Fibroblast of skin of right biceps (primary cell): ENCODE measurements at places on chromosomes 12 and 14.

- no peak for DNase-seq
These were observed 98.6 kb downstream of the NT5DC3 start for GRCh38 chr12:103742349-103742932.

- DNase-seq = no peak
These were observed 74.8 kb upstream of the MGAT4C start for GRCh38 chr12:86331012-86331411.

DNA sequence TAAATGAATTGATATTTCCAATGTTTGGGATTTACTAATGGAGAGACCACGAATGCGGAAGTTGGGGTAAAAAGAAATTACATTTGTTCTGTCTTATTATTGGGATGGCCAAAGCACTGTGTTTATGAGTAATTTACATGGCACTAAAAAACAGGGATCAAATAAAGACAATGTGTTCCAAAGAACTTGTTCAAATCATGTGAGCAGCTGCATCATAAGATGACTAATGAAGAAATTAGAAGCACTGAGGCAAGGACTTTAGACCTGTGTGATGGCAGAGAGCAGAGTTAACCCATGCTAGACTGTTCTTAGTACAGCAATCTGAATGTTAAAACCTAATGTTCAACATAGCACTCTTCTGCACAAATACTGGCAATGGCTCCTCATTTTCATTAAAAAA lies 34.3 kb upstream of the DCN start:
- no peak for DNase-seq

DNA sequence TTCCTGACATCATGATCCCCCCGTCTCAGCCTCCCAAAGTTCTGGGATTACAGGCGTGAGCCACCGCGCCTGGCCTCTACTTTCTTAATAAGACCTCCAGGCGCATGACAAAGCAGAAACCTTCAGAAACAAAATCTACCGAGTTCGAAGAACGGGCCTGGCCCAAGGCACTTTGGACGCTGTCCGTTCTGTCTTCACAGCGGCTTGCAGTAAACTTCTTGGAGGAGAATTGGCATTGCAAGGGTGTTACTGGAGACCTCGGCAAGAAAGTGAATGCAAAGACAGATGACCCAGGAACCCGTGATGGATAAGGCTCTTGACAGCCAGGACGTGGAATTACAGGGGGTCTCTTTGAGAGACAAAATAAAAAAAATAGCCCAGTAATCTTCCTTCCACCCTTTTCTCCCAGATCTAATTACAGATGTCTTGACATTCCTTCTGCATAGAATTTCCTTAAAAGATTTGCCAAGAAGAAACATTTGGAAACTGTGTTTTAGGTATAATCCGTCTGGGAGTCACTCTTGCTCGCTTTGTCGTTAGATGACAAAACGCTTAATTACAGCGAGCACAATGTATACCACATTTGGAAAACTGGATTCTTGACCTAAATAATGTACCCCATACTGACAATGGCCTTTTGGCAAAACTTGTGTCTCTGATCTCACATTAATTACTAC lies 83.2 kb upstream of the TBX3 start:
- no peak for DNase-seq

GRCh38 chr14:71588576-71589215 lies 343.5 kb upstream of the RGS6 start:
- no peak for DNase-seq

DNA sequence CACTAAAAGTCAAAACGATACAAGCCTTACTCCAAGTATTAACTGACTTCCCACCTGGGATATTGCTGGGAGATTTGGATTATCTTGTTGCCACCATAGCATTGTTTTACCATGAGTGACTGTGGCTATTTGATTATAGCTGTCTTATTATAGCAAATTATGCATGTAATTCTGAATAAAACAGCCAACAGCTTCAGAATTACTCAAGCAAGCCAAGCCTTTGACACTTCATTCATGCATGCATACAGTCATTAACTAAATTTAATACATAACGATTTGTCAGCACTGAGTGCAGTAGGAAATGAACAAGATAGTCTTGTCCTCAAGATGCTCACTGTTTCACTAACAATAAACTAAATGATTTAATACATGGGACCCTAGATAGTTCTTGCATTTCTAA lies 133.0 kb upstream of the FRMD6 start:
- DNase-seq = no peak

DNA sequence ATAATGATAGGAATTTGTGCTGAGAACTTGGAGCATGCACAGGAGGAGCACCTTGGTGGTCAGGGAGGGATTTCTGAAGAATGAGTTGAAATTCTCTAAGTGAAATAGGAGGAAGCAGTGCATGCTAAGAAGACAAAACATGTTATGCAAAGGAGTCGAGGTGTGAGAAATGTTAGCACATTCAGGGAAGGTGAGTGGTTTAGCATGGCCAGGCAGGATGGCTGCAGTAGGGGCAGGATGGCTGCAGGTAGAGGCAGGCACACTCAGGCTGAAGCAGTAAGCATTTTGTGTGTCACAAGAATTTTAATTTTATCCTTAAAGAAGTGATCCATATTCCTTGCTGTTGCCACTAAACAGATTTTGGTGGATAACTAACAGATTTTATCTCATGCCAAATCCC lies 46.3 kb downstream of the CATSPERB start:
- DNase-seq = no peak

- no peak for DNase-seq
These were observed 156.4 kb downstream of the ATP23 start for GRCh38 chr12:58097741-58098140.

DNA sequence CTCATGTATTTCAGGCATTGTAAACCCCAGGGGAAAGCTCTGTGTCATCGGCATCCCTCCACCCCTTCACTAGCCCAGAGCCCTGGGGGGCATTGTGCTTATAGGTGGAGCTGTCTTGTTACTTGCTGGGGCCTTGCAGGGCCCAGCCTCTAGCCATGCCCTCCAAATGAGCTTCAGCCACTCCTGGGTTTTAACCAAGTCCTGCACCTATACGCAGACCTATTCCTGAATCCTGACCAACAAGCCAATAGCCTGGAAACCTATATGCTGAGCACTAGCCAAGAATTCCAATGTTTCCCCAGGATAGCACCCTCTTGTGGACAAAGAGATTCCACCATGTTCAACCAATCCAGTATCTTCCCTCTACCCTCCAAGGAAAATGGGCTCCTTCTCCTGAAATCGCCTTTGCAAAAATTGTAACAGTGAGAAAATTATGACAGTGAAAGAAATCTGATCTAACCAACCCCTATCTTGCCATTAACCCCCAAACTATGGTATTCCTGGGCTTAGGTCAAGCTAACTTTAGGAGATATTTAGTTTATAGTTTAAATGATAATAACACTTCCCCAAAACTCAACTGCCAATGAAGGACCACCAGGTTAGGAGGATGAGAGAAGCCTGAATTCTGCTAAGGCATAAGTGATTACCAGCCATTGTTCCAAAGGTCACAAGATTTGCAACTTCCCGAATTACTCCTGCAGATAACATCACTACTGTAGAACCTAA lies 55.5 kb downstream of the TTC7B start:
- DNase-seq = peak; percentile 35

GRCh38 chr14:28785096-28785952 lies 18.7 kb downstream of the FOXG1 start:
- DNase-seq = peak; percentile 32

DNA sequence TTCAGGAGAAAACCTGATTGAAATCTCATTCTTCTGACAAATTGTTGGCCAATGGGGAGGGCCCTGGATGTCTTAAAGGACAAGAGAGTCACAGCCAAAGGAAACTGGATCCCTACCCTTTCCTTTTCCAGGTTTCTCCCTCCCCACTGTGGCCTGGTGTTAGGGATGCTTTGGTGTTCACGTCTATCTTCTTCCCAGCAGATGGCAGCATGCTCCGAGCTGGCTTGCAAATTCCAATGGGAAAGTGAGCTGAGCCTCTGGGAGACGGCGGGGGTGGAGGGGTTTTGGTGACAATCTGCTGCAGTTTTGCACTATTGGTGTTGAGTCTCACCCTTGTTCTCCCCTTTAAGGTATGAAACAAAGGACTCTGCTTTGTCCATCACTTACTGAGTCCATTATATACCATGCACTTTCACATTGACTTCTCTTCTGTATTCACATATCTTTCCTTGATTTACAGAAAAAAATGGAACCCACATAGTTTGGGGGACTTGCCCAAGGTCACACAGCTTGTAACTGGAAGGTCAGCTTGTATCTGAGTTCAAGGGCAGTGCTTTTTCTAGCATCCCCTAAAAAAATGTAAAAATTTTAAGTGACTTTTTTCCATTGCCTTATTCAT lies 39.3 kb downstream of the CCDC177 start:
- peak; percentile 57 for DNase-seq

GRCh38 chr14:73231981-73232851 lies 5.1 kb upstream of the PAPLN start:
- no peak for DNase-seq

- no peak for DNase-seq
These were observed 286.3 kb downstream of the NUAK1 start for GRCh38 chr12:105852496-105852895.

GRCh38 chr12:129997239-129997638 lies 93.4 kb upstream of the TMEM132D start:
- DNase-seq = no peak

GRCh38 chr14:25122211-25122610 lies 72.3 kb upstream of the STXBP6 start:
- DNase-seq = no peak

DNA sequence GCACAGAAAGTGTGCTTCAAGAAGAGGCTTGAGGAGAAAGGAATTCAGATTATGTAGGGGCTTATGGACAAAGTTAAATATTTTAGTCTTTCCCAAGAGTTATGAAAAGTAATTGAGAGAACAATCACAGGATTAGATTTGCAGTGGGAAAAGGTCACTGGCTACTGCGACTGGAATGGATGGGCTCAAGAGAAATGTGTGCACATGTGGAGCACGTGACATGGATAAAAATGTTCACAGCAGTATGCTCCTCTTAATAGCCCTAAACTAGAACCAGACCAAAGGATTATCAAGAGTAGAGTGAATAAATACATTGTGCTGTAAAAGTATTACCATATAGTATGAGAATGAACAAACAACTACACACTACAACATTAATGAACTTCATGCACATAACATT lies 78.1 kb downstream of the ABCD2 start:
- no peak for DNase-seq

DNA sequence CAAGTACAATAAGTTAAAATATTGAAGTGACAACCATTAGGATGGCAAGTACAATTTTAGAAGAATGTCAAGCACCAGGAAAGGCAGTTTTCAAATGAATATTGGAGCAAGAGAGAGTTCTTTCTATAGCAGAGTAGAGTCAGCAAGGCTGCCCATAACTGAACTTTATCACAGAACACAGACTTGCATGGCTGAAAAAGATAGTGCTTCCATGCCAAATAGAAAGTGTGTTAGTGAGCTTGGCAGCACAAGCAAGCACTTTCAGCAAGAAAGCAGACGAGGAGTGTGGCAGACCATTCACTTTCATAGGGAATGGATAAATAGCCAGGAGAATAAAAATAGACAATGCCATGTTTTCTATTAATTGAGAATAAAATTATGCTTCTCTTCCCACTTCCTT lies 647.0 kb upstream of the MGAT4C start:
- DNase-seq = no peak

GRCh38 chr12:20132818-20133217 lies 235.5 kb upstream of the PDE3A start:
- DNase-seq = no peak

- no peak for DNase-seq
These were observed 8.9 kb upstream of the MYRFL start for GRCh38 chr12:69816082-69816481.

- DNase-seq = peak; percentile 77
These were observed 195.8 kb downstream of the FOXN3 start for GRCh38 chr14:89221109-89221810.
